ENCODE measurements at places on chromosomes 6 and 20. TPM values are rescaled to one million over a fixed set of nuclear protein-coding genes. Genes with fewer than 3 reads are reported as not detected.

The NTSR1 gene
- not detected for total RNA-seq

The CLIC5 gene
- total RNA-seq = 10.6 TPM

GRCh38 chr20:10415013-10415650, 18.9 kb downstream of the MKKS start:
- no peak for ATAC-seq

The PPIL1 gene
- 23.6 TPM for total RNA-seq

- ATAC-seq = peak; percentile 79
Observed at GRCh38 chr6:108746366-108746765, 101.9 kb upstream of the ARMC2 start.

DNA sequence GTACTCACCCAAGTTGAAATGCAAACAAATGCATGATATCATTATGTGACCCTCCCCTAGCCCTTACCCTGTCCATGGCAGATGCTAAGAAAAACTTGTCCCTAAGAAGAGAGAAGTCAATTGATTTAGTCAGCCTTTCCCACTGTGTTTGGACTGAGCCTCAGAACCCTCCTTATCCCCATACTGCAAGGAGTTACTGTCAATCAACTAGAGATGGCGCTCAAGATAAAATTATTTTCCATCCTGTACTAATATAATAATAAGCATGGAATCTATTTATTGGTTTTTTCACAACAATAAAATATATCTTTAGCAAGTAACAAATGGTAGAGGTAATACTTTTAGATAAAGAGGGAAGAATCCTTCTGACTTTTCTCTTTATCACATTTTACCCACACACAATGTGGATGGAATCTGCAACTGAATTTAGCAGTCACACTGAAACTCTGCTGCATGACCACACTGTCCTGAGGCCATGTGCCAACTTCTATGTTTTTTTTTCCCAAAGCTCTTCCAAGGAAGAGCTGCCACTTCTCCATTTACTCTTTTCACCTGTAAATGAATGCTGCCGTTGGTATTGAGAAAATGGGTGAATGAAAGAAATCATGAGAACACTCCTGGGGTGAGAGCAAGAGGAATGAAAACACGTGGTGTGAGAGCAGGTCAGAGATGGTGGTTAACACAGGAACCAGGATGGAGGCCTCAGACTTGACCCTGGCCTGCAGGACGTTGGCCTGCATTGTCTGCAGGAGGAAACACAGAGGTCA, 10.5 kb downstream of the NT5E start:
- no peak for ATAC-seq

DNA sequence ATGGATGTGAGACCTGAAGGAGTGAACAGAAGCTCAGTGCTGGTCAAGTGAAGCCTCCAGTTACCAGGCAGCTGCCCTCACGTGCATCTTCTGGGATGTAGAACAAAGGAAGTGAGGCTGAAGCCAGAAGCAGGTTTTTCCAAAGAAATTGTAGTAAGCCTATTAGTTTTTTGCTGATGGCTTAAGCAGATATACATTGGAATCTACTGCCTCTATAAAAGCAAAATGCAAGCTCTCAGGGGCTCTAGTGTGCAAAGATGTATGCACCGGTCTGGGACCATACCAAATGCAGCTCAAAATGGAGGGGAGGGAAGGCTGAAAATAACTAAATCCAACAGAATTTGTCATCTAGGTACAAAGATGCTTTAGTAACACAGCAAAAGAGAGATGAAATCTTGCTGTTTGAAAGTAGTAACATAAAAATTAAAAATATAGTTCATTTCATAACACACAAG, 77.0 kb downstream of the DTNBP1 start:
- no peak for ATAC-seq

- no peak for ATAC-seq
Observed at GRCh38 chr6:141134723-141135122, 998.0 kb upstream of the GJE1 start.

The AIG1 gene
- total RNA-seq = 18.1 TPM

The MRAP2 gene
- not detected for total RNA-seq

GRCh38 chr20:3282271-3283221, 43.6 kb upstream of the SLC4A11 start:
- no peak for ATAC-seq

GRCh38 chr20:45857882-45858216, 435 bp downstream of the ZSWIM3 start:
- peak; percentile 55 for ATAC-seq

DNA sequence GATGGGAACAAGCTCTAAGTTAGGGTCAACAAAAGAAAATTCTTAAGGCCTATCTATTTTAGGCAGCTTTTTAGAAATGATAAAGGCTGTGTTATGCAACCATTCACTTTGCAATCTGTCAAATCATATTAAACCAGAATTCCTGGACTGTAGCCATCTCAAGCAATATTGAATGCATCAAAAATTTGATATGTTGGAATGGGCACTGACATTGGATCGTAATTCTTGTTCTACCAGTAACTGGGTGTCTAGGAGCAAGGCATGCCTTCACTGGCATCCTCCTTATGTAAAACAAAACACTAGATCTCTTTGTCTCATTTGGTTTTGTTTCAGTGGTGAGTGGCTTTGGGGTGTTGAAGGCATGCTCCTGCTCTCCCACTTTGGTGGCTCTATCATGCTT, 145.6 kb downstream of the JARID2 start:
- ATAC-seq = no peak

The MUCL3 gene
- not detected for total RNA-seq

- ATAC-seq = peak; percentile 29
Observed at GRCh38 chr20:1185316-1185741, 548 bp upstream of the TMEM74B start.

The ADAM33 gene
- total RNA-seq = not detected

The GNAS-AS1 gene
- 1.3 TPM for total RNA-seq

DNA sequence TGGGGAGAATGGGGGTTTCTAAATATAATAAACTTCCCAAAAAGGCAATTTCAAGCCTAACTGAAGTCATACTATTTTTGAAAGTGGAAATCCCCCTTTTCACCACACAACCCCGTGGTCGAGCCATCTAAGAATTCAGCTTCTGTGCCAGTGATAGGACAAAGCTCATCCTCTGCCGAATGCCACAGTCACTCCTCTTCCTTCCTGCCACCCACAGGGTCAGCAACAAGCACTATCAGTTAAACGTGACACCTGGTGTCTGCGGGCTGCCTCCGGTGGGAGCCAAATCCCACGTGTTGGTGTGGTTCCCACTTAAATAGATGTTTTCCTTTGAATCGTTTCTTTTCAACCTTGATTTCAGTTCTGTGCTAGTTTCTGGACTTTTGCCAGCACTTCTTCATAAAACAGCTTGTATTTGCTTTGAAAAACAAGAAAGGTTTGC, 60.7 kb downstream of the TNFAIP3 start:
- ATAC-seq = peak; percentile 99

GRCh38 chr6:291204-291696, 1.0 kb upstream of the DUSP22 start:
- ATAC-seq = no peak

GRCh38 chr6:169930799-169931198, 179.4 kb downstream of the ERMARD start:
- no peak for ATAC-seq

The BTNL2 gene
- total RNA-seq = not detected

The FOXF2 gene
- total RNA-seq = not detected

DNA sequence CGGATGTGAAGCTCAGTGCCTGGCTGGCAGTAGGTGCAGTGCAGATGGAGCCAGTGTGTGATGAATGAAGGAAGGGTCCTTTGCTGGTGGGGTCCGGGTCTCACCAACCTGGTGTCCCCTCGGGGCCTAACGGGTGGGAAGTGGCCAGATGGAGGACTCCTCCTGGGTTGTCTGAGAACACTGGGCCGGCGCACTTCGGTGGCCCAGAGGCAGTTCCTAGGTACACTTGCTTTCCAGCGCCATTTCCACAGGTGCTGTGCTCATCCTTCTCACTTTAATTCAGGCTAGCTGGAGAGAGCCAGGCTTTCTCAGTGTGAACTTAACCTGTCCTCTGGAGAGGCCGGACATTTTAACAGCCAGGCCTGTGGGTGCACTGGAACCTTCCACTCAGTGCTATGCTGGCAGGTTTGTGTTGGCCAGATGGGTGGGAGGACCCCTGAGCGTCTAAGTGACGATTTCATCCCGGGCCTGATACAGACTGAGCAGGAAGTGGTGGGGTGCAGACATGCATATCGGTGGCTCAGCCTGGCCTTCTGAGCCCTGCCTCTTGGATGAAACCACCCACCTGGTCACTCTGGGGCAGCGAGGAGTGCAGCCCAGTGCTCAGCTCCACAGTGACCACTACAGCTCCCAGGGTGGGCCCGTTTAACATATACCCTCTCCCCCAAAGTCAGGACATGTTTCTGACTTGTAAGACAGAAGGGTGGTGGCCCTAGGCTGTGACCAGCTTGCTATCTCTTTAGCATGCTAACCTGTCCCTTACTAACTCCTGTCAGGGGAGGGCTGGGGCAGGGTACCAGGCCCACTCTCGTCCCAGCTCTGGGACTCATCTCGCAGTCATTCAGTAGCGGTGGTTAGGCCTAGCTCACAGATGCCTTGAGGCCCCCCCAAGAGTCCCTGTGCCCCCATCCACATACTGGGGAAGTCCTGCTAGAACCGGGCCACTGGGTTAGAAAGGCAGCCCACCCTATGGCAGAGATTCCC, 8.2 kb upstream of the PYGB start:
- ATAC-seq = no peak

- peak; percentile 64 for ATAC-seq
Observed at GRCh38 chr6:14732844-14733757, 512.8 kb upstream of the JARID2 start.

The BPIFB2 gene
- not detected for total RNA-seq

GRCh38 chr6:168520233-168520632, 79.2 kb downstream of the SMOC2 start:
- no peak for ATAC-seq

The ENPP4 gene
- 7.4 TPM for total RNA-seq

The CLPSL1 gene
- total RNA-seq = not detected

The PRR18 gene
- total RNA-seq = not detected

- peak; percentile 94 for ATAC-seq
Observed at GRCh38 chr6:106125925-106126435, 39.8 kb downstream of the PRDM1 start.

GRCh38 chr6:83677791-83678190, 31.1 kb downstream of the SNAP91 start:
- ATAC-seq = no peak

DNA sequence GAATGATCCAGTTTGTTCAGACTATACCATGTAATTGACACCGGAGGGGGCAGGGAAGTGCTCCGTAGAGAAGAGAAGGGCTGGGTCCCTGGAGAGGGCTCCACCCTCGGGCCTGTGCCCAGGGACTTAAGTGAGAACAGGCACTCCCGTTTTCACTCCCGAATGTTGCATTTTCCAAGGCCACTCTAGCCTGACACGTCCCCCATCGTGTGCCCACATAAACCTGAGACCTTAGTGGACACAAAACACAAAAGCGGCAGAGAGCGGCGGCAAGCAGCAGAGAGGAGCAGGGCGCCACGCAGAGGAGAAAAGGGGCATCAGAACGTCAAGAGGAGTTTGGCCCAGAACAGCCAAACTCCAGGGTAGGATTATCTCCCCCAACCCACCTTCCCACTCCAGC, 1405.1 kb downstream of the GRIK2 start:
- ATAC-seq = no peak

DNA sequence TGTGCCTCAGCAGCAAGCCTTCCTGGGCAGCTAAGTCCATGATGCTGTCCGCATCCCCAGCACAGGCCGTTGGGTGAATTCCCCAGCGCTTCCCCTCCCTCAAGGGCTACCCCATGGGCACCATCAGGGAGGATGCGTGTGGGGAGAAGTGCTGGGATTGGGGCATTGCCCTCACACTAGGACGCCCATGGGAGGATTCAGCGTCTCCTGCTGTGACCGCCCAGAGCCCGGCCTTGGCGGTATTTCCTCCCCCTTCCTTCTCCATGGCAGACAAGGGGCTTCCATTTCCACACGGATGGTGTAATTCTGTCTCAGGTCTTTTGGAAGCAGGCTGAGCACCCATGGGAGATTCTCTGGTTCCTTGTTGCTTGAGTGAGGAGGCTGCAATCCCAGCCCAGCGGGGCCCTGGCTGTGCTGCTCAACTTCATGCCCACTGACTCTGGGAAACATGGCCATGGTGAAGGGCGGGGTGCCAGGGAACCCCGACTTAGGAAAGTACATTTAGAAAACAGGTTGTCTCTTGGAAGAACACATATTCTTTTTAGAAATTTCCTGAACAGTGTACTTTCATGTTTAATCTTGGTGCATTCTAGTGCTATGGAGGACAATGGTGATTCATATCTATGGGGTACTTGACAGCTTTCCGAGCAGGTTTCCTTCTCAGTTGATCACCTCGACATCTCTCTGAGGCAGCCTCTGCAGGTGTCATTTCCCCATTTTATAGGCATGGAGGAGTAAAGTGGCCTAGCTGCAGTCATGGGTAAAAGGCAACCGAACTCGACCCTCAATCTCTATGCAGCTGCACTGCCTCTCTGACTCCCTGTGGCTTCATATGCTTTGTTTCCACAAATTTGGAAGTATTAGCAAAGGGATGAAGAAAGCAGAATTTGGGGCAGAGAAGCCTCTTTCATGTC, 178.2 kb upstream of the CST7 start:
- no peak for ATAC-seq

The RXRB gene
- 68.7 TPM for total RNA-seq

The LAMA5 gene
- total RNA-seq = 0.29 TPM
